ENCODE measurements at places on chromosomes 2 and 18. TPM values are rescaled to one million over a fixed set of nuclear protein-coding genes. Genes with fewer than 3 reads are reported as not detected.
A peak's percentile ranks its signal among the peaks of the same experiment; 100 is the strongest.

DNA sequence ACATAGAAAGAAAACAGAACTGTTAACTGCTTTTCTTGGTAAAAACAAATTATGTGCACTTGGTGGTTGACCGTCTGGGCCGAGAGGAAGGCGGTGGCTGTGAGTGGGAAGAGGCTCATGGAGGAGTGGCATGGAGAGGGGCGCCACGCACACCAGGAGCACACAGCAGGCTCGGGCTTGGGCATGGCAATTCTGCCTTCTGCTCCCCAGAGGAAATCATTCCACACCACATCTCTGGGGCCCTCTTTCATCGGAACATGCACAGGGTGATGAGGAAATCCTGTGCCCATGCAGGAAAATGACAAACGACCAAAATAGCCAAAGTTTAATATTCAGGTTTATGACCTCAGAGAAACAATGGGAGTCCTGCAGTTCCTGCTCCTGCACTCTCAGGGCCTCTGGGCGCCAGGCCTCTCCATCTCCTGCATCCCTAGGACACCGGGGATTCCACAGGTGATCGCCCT is 26.4 kb downstream of the WDFY1 start:
- no peak for DNase-seq
- no peaks in the 10 kb centered on the region for H3K36me3 ChIP-seq
- no peak overlapping the region for H3K27ac ChIP-seq
- H3K4me1 ChIP-seq: no peaks in the 10 kb centered on the region
- no peaks in the 10 kb centered on the region for H3K27me3 ChIP-seq

GRCh38 chr2:140639628-140640027 is 1491.2 kb downstream of the LRP1B start:
- H3K27ac ChIP-seq: no peak overlapping the region
- H3K4me1 ChIP-seq: no peaks in the 10 kb centered on the region
- no peaks in the 10 kb centered on the region for H3K27me3 ChIP-seq
- no peaks in the 10 kb centered on the region for H3K36me3 ChIP-seq
- no peak overlapping the region for H3K4me3 ChIP-seq

ANKRD39 gene
- 12.5 TPM for polyA plus RNA-seq

DNA sequence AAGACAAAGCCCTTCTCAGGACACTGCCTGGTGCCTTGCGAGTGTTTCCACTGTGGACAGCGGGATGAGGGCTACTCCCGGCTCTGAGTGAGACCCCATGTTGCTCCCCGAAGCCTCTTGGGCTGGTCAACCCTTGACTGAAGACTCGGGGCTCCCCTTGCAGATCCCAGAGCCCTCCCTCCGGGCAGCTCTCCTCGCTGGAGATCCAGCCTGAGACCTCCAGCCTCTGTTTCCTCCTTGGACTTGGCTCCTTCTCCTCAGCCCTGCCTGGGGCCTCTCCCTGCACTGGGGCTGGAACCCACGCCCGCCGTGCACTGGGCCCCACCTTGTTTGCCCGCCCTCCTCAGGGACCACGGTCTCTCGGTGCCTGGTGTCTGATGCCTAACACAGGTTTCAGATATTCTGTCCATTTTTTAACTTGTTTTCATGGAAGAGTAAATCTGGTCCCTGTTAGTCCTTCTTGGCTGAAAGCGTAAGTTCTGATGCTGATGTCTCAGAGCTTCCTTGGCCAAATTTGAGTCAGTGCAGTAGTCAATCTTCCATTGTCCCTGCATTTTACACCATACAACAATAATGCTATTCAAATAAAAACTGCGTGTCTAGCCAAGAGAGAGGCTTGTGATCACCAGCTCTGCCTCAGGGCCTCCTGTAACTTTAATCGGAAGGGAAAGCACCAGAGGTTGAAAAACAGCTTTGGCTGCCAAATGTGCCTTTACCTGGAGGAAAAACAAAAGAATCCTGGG is 139.3 kb upstream of the CTDP1 start:
- no peaks in the 10 kb centered on the region for H3K27me3 ChIP-seq
- DNase-seq: peak; percentile 55
- no peaks in the 10 kb centered on the region for H3K4me1 ChIP-seq
- no peak overlapping the region for H3K4me3 ChIP-seq

PTPRN gene
- not detected for polyA plus RNA-seq

- no peak for DNase-seq
- no peaks in the 10 kb centered on the region for H3K36me3 ChIP-seq
- H3K27me3 ChIP-seq: no peaks in the 10 kb centered on the region
- no peak overlapping the region for H3K4me3 ChIP-seq
- no peak overlapping the region for H3K27ac ChIP-seq
- peaks cover 2% of the 10 kb centered on the region for H3K4me1 ChIP-seq
Measured at GRCh38 chr2:19532547-19533196, 174.2 kb upstream of the OSR1 start.
